ENCODE measurements at places on chromosomes 3 and 15.
A peak's percentile ranks its signal among the peaks of the same experiment; 100 is the strongest.

GRCh38 chr3:187212196-187212545 lies 14.9 kb downstream of the RTP1 start:
- DNase-seq: no peak

DNA sequence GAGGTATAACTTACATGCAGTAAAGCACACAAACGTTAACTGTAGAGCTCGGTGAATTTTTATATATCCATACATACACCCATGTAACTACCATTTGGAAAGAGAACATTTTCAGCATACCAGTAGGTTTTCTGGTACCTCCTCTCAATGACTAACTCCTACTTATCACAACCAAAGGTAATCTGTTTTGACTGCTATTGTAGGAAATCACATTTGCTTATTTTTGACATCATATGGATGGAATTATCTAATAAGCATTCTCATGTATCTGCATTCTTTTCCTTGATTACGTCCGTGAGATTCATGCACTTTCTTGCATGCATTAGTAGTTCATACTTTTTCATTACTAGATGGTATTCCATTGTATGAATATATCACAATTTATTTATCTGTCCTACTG lies 76.8 kb downstream of the CSNK1G1 start:
- DNase-seq: no peak

- no peak for DNase-seq
These were observed 45.8 kb upstream of the NTRK3 start for GRCh38 chr15:88302373-88302772.

- peak; percentile 42 for DNase-seq
These were observed 350.3 kb downstream of the DOCK3 start for GRCh38 chr3:51024765-51025632.

DNA sequence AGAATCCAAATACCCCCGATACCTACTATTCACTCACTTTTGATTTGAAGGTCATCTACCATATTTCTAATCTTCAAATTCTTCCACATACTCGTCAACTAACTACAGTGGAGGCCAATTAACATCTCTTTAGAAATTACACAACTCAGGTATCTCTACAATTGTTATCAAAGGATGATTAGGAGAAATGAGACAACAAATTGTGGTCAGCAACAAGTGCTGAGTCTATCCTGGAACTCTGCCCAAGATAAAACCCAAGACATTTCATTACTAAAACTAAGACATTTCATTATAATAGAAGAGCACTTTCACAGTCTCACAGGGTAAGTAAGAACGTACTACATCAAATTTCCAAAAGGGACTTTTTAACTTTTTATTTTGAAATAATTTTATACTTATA lies 100.0 kb downstream of the TBC1D5 start:
- no peak for DNase-seq

- no peak for DNase-seq
These were observed 37.2 kb upstream of the THBS1 start for GRCh38 chr15:39543651-39544050.

- no peak for DNase-seq
These were observed 123.2 kb downstream of the DNAJB8 start for GRCh38 chr3:128343287-128344051.
